ENCODE measurements at places on chromosomes 11 and 22.

GRCh38 chr11:65224930-65225278 lies 36.9 kb upstream of the POLA2 start:
- peak; percentile 74 for DNase-seq

DNA sequence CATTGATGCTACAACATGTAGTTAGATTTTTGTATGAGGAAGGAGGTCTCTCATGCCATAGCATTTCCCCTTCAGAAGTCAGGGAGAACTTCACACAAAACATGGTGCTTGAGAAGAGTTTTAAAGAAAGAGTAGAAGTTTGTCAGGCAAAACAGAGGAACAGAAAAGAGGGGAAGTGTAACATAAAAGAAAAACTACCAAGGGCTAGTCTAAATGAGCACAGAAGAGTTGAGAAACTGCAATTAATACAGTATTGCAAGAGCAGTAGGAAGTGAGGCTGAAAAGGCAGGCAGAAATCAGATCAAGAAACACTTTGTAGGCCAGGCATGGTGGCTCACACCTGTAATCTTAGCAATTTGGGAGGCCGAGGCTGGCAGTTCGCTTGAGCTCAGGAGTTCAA lies 61.0 kb downstream of the FAM168A start:
- no peak for DNase-seq

- DNase-seq = no peak
Observed at GRCh38 chr22:47122441-47123000, 360.1 kb downstream of the TBC1D22A start.

DNA sequence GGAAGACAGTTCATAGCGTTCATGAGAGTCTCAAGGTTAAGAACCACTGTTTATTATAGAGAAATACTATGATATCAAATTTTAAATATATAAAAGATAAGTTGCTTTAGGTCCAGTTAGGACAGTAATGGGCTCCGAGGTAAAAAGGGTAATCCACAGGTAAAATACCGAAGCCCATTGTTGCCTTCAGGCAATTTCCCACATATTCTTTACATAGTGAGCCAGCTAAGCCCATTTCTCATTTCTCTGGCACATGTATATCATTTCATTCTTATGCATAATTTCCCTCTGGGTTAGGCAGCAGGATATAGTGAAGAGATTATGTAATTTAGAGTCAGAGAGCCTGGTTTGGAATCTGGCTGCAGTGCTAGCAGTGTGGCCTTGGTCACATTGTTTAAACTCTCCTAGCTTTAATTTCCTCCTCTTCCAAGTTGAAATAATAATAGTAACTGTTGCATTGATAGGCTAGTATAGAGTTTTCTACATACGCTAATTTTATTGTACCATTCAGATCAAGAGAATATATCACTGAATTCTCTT lies 7.6 kb upstream of the POU2AF1 start:
- no peak for DNase-seq

- DNase-seq = no peak
Observed at GRCh38 chr11:11427542-11427941, 74.5 kb upstream of the CSNK2A3 start.

GRCh38 chr11:107988397-107989158 lies 20.1 kb upstream of the CUL5 start:
- DNase-seq = no peak

DNA sequence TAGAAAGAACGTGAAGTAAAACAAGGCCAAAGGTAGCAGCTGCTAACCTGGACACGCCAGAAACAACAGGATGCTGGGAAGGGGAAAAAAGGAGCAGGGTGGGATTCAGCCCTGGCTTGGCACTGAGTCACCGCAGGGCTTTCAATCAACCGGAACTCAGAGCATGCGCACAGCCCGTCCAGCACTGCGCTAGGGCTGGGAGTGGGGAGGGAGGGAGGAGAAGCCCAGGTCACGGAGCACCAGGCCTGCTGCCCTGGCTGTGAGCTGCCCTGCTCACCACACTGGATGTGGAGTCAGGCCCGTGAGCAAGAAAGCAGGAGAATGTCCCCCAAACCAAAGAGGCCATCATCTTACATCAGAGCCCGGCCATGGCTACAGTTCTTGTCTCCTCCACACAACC lies 51.5 kb downstream of the APOL1 start:
- no peak for DNase-seq

GRCh38 chr11:62974848-62975522 lies 9.8 kb downstream of the SLC22A6 start:
- peak; percentile 3 for DNase-seq

- no peak for DNase-seq
Observed at GRCh38 chr22:30305906-30306626, 16.8 kb upstream of the CASTOR1 start.

GRCh38 chr22:27531782-27532530 lies 269.6 kb downstream of the MN1 start:
- DNase-seq = peak; percentile 86

DNA sequence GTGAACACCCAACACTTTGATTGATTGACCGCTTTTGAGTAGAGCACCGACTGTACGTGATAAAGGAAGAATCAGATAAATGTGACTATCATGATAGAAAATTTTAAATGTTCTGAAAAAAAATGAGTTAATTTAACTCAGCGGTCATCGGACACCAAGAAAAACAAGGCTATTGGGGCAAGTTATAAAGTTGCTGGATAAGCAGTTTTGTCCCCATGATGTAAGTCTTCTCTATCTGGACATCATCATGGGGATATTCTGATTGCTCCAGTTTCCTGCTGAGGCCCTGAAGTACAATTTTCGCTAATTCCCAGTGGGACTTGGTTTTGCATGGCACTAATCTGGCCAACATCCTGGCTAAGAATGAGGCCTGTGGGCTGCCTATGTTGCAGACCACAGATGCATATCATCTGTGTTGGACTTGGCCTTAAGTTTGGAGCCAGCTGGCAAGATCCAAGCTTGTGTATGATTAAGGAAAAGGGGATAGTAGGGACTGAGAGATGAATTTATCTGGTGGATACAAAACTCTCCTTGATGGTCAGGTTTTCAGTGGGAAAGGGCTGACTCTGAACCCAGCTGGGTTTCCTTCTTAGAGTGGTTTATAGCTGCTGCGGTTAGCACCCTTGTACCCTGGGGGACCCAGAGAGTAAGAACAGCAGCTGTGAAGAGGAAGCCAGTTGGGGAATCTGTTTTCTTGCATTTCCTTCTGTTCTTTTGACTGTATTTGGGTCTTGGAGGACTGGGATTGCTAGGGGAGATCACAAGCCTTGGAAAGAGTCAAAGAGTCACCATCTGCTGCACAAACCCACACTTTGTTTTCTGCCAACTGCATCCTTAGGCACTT lies 118.3 kb downstream of the SEZ6L start:
- no peak for DNase-seq

DNA sequence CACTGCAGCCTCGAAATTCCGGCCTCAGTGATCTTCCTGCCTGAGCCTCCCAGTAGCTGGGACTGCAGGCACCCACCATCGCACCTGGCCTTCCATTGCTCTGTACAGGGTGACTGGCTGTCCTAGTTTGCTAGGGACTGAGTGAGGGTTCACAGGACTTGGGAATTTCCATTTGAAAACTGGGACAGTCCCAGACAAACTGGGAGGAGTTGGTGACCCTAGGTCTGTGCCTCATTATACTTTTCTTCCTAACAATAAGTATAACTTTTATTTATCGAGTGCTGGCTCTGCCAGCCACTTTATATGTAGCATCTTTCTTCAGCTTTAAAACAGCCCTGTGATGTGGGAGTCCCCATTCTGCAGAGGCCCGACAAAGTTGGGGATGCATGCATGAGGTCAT lies 25.5 kb downstream of the TCP11L1 start:
- DNase-seq = no peak

DNA sequence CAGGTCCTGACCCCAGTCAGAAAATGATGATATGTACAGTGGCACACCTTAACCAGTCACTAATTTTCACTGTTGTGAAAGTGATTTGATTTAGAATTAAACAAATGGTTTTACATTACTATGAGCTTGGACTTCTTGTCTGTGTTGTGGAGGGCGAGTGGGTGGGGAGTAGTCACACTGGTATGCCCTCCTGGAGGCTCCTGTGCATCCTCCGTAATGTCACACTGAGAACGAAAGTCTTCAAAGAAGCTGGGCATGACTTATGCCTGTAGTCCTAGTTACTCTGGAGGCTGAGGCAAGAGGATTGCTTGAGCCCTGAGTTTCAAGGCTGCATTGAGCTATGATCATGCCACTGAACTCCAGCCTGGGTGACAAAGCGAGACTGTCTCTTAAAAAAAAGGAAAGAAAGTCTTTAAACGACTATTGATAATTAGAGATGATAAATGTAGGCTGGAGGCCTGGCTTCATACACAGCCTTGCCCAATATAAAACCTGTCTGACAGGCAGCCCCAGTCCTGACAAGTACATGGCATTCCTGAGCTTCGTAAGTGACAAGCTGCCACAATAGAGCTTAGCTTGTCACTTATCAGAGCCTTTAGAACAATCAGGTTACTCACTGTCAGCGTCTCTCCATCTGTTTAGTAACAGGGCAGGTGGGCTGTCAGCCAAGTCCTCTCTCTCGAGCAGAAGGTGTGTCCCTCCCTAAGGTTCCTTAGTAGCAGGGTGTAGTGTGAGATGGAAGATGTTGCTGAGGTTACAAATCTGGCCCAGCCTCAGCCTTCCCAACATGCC lies 5.0 kb upstream of the LIMK2 start:
- peak; percentile 22 for DNase-seq

GRCh38 chr22:28937206-28938025 lies 54.0 kb downstream of the ZNRF3 start:
- no peak for DNase-seq

DNA sequence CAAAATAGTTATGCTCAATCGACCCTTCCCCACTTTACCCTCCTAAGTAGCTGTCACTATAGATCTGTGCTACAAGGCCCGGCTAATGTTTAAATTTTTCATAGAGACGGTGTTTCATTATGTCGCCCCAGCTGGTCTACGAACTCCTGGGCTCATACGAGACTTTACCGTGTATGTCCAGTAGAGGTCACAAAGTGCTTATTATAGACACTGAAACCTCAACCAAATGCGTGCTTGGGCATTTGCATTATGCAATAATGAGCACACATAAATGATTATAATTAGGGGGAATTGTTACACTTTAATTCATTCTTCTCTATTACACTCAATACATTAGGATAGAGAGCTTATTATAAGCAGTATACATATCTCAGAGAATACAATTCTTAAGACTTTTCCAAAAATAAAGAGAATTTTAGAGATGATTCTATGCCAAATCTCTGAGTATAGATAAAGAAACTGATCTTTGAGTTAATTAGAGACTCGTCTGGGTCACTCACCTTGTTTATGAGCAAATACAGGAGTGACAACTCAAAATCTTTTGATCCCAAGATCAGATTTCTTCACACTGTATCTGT lies 12.5 kb upstream of the MRPL16 start:
- DNase-seq = peak; percentile 79

DNA sequence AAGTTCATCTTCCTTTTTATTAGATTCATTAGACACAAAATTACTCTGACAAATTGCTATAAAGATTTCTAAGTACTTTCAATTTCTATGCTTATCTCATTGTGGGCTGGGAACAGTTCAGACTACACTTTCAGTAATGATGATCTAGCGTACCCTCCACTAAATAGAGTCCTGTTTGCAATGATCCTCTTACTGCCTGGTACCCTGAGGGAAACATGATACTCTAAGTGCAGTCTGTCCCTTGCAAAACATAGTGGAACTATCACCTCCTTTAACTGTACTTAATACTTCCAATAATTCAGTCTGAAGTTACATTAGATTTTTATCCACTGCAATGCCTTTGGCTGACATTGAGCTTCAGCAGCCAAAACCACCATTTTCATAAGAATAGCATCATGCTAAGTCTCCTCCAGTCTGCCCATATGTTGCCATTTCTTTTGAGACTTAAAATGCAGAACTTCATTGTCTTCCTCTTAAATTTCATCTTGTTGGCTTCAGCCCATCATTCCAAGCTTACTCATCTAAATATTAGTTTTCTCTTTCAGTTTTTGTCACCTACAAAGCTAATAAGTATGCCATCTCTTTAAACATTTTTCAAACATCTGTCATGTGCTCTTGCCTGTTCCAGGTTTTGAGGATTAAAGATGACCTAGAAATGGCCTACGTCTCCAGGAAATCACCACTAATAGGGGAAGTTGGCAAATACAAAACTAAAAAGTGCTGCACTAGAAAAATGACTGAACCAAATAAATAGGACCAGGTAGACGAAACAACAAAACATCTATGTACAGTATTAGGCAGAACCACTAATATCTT lies 55.5 kb downstream of the PAK1 start:
- DNase-seq = no peak

DNA sequence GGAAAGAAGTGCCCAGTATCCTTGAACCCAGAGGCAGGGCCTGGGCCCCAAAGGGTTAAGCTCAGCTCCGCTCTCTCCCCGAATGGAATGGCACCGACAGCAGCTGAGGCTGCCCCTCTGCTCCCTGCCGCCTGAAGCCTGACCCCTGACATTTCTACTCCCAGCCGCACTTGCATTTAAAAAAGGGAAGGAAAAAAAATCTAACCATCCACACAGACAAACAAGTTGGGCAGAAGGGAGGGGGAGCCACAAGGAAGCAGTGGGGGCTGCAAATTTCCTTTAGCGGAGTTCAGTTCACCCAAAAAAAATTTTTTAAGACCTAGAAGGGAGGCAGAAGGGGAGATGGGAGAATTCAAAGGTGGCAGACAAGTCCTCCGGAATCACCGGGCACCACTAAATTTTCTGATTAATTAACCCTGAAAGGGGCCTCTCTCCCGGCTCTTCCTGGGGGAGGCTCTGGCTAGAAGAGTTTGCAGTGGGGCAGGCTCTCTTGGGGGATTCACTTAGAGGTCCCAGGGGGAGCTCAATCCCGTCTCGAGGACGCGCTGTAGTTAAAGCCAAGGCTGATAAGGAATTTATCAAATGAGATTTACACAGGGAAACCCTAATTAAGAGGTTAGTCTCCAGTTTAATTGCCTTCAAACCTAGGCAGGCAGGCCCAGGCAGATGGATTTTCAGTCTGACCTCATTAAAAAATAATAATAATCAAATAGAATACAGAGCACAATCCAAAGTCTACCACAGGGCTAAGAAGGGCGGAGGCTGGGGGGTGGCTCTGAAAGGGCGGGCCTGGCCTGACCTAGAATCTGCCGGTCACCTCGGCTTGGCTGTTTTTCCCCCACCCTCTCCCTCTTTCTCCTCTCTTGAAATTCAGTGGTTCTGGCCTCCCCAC lies 25.6 kb downstream of the MN1 start:
- DNase-seq = no peak

- peak; percentile 81 for DNase-seq
Observed at GRCh38 chr11:9861860-9862725, 198.2 kb downstream of the SWAP70 start.

- DNase-seq = no peak
Observed at GRCh38 chr22:39833610-39834009, 60.0 kb downstream of the ENTHD1 start.

- DNase-seq = peak; percentile 66
Observed at GRCh38 chr11:34501500-34501899, 12.1 kb downstream of the ELF5 start.

Data from fibroblast of pulmonary artery (primary cell).